Activated naive CD4-positive, alpha-beta T cell (primary cell): ENCODE measurements at places on chromosomes 3 and 15.

DNA sequence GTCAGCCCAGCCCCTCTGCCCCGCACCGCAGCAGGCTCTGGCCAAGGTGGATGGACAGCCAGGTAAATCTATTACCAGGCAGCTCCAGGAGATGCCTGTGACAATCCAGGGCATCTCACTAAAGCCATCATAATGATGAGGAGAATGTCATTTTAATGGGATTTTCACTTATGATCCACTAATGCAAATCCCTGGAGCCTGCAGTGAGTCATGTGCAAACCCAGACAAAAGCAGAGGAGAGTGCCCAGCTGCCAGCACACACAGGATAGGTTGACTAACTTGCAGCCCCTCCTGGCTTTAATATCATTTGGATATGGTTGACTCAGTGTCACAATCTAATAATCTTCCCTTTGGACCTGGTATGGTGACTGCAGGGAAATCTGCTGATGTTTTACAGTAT lies 206.9 kb upstream of the TRIM42 start:
- no peak for DNase-seq

DNA sequence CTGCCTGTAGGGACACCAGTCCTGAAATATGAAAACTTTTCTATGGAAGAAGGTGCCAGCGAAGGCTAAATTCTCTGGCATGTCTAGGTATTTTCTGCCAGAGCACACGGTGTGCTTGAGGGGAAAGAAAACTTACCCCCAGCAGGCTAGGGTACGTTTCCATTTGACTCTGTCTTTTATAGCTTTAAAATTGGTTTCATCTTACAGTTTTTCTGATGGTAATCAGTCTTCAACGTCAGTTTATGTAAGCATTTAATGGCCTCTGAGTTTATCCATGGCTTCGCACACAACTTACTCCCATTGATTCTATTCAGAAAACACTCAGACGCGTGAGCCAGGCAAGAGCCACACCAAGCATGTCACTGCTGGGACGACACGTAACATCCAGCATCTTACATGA lies 249.7 kb downstream of the ADAMTS17 start:
- no peak for DNase-seq

GRCh38 chr3:78050276-78051065 lies 1010.6 kb downstream of the ROBO2 start:
- no peak for DNase-seq

DNA sequence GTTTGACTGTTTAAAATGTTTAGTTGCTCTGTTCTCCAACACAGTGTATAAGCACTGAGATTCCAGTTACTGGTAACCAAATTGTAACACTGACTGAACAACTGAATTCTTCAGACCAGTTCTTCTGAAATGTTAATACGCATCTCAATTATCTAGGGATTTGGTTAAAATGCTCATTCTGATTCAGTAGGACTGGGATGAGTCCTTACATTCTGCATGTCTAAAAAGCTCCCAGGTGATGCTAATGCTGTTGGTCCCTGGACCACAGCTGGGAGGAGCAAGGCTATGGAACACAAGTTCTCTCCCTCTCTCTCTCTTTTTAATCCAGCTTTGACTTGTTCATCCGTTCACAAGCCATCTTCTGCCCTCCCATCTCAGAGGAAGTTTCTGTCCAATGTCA lies 380.3 kb downstream of the MAGI1 start:
- DNase-seq = no peak

- no peak for DNase-seq
Observed at GRCh38 chr15:75436881-75437280, 14.6 kb downstream of the SIN3A start.

DNA sequence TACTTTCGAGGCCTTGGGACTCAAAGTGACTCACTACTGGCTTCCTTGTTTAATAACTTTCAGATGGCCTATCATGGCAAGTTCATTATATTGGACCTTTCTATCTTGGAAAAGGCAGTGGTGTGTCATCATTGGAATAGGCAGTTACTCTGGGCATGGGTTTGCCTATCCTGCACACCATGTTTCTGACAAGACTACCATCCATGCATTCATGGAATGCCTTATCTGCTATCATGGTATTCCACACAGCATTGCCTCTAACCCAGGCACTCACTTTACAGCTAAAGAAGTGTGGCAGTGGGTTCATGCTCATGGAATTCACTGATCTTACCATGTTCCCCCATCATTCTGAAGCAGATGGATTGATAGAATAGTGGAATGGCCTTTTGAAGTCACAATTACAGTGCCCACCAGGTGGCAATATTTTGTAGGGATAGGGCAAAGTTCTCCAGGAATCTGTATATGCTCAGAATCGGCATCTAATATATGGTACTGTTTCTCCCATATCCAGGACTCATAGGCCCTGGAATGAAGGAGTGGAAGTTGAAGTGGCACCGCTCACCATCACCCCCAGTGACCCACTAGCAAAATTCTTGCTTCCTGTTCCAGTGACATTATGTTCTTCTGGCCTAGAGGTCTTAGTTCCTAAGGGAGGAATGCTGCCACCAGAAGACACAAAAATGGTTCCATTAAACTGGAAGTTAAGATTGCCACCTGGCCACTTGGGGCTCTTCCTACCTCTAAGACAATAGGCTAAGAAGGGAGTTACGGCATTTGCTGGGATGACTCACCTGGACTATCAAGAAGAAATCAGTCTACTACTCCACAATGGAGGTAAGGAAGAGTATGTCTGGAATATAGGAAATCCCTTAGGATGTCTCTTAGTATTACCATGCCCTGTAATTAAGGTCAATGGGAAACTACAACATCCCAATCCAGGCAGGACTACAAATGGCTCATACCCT lies 1161.4 kb downstream of the SI start:
- DNase-seq = no peak

- DNase-seq = no peak
Observed at GRCh38 chr3:106103383-106103782, 234.6 kb upstream of the CBLB start.

DNA sequence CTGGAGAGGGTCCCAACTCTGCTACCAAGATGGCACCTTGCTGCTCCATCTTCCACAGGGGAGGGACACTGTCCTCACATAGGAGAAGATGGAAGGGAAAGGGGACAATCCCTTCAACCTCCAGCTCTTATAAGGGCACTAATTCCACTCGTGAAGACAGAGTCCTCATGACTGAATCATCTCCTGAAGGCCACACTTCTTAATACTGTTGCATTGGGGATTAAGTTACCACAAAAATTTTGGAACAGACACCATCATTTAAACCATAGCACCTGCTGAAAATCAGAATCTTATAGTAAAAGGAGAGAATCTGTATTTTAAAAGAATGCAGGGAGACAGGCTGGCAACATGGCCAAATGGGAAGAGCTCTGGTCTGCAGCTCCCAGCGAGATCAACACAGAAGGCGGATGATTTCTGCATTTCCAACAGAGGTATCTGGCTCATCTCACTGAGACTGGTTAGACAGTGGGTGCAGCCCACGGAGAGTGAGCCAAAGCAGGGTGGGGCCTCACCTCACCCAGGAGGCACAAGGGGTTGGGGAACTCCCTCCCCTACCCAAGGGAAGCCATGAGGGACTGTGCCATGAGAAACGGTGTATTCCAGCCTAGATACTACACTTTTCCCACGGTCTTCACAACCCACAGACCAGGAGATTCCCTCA lies 69.4 kb upstream of the LIPC start:
- no peak for DNase-seq

GRCh38 chr3:94654096-94654495 lies 591.2 kb downstream of the NSUN3 start:
- no peak for DNase-seq

GRCh38 chr3:37489355-37489754 lies 315.0 kb upstream of the LRRFIP2 start:
- DNase-seq = no peak

GRCh38 chr3:66199089-66199473 lies 21.7 kb upstream of the SLC25A26 start:
- DNase-seq = no peak

- DNase-seq = no peak
Observed at GRCh38 chr3:94004301-94004910, 24.0 kb downstream of the STX19 start.

- DNase-seq = no peak
Observed at GRCh38 chr3:30760040-30760695, 134.3 kb downstream of the GADL1 start.

DNA sequence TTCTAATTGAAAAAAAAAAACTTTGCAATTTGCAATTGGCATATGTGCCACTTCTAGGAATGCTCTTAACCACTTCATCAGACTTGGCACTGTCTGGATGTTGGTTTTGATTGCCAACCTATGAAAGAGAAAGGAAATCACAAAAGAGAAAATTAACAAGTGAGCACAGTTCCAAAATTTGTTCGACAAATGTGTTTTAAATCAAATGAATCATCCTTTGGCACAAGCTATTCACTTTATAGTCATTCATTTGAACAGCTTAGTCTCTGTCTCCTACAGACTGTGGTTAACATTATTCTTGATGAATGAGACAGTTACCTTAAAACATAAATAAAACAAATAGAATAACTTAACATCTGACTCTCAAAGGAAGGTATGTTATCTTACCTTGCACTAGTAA lies 265.0 kb downstream of the EPHA3 start:
- no peak for DNase-seq

DNA sequence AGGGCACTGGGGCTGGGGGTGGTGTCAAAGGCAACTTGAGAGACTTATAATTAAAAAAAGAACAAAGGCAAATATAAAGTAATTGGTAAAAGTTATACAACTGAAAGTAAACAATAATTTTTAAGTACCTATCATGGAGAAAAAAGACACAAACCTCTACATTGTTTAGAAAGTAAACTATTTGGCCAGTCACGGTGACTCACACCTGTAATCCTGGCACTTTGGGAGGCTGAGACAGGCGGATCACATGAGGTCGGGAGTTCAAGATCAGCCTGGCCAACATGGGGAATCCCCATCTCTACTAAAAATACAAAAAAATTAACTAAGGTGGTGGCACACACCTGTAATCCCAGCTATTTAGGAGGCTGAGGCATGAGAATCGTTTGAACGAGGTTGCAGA lies 25.8 kb downstream of the RPSA start:
- no peak for DNase-seq

- DNase-seq = no peak
Observed at GRCh38 chr3:55006244-55006676, 78.4 kb upstream of the LRTM1 start.

GRCh38 chr3:169090559-169090958 lies 573.0 kb downstream of the MECOM start:
- DNase-seq = no peak

DNA sequence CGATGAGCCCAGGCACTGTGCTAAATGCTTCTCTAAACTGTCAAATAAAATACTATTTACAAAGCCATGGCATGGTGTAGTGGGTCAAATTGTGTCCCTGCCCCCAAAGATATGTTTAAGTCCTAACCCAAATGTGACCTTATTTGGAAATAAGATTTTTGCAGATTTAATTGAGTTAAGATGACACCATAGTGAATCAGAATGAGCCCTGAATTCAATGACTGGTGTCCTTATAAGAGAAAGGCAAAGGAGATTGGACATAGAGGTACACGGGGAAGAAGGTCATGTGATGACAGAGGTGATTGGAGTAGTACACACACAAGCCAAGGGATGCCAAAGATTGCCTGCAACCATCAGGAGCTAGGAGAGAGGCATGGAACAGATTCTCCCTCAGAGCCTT lies 121.6 kb upstream of the VEPH1 start:
- DNase-seq = no peak

DNA sequence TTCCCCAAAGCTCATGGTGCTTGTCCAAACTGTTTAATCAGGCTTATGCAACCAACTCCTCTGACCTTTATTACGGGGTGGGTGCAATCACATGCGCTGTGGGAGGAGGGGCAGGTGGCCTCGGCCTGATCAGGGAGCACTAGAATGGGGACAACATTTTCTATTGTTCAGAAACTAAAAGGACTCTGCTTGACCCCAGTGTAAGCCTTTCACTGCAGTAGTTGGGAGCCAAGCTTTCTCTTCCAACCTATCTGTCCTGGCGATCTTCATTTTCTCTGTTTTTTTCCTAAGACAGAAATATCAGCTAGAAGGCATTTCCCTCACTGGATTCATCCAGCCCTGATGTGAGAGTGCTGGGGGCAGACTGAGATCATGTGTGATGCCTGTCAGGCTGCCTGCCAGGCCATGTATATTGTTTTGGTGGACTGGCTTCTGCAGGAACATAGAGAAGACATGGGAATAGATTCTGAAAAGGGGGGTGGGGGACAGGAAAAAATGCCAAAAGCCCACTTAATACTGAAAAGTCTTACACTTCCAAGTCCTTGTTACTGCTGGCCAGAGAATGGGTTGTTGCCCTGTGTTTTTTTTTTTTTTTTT lies 627.0 kb upstream of the TBL1XR1 start:
- DNase-seq = no peak

- DNase-seq = no peak
Observed at GRCh38 chr15:77418391-77418965, 1.4 kb downstream of the PEAK1 start.

- no peak for DNase-seq
Observed at GRCh38 chr15:76942331-76942730, 10.8 kb downstream of the RCN2 start.

DNA sequence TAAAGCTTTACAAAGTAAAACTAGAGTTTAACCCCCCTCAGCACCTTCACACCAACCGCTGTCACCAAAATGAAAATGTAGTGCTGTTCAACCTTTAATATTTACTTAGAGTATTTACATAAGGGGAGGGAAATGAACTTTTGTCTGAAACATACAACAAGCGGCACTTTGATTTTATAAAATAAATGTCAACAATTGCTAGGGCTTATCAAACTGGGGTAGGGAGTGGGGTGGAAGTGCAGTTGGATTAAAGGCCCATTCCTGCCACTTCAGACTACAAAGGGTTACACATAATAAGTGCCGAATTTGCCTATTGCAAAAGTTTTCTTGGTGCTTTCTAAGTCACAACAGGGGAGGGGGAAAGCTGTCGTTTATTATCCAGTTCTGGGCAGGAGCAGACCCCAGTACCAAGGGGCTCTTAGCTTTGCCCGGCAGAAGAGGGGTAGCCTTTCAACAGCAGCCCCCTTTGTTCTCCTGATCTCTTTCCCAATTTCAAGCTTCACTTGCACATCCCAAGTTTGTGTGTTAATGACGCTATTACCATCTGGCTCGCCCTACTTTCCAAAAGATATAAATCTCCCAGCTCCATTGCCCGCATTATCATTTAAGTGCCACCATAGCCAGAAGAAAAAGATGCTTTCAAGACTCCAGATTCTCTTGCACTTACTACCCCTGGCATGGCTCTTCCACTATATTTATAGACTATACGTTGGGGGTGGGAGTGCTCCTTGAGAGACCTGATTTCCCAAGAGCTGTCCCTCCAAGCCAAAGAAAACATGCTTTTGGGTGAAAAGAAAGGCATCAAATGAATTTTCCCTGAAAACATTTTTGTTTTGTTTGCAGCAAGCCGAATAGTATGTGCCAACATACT lies 17.0 kb downstream of the SOX2 start:
- no peak for DNase-seq

- no peak for DNase-seq
Observed at GRCh38 chr15:86865920-86866319, 786.2 kb downstream of the AGBL1 start.

DNA sequence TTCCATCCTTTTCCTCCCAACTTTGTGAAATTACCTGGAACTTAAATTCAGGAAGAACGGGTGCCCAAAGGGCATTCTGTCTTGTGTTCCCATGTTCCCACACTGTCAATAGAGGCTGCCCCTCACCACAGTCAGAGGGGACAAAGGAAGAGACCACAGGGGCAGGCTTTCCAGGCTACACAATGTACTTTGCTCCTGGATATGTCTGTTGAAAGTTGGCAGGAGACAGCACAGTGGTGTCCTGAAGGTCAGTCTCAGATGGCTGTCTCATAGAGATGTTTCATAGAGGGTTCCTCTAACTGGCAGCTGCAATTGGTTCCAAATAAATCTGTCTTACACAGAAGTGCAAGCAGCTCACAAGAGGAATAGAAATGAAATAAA lies 107.8 kb upstream of the TGFBR2 start:
- DNase-seq = no peak
